ENCODE measurements at places on chromosomes 4 and X. TPM values are rescaled to one million over a fixed set of nuclear protein-coding genes. Genes with fewer than 3 reads are reported as not detected.

The NUDT10 gene
- 0.42 TPM for total RNA-seq

The CORIN gene
- total RNA-seq = 0.06 TPM

The HAND2 gene
- total RNA-seq = 0.32 TPM

The TENT5D gene
- not detected for total RNA-seq

The RTL9 gene
- total RNA-seq = 0.05 TPM

The ADAMTS3 gene
- total RNA-seq = not detected

The KCNIP4 gene
- not detected for total RNA-seq

The HS6ST2 gene
- total RNA-seq = 0.06 TPM

The CUL4B gene
- 41.4 TPM for total RNA-seq

The ZNF630 gene
- total RNA-seq = 0.21 TPM

The GASK1B gene
- total RNA-seq = 0.39 TPM

The PAGE5 gene
- not detected for total RNA-seq

The SORCS2 gene
- 4.1 TPM for total RNA-seq

The BGN gene
- total RNA-seq = not detected

The HTR2C gene
- total RNA-seq = not detected

The KLB gene
- total RNA-seq = 0.08 TPM

The GATA1 gene
- total RNA-seq = not detected

The CCDC160 gene
- not detected for total RNA-seq

The POU4F2 gene
- total RNA-seq = not detected

The F9 gene
- total RNA-seq = not detected

The CXCL5 gene
- 54.6 TPM for total RNA-seq

The HDX gene
- 2.2 TPM for total RNA-seq

Data from A549 treated with CORT108297 at 1 μM for 4 hours (cell line).